Renal cortical epithelial cell (primary cell): ENCODE measurements at places on chromosomes 4 and X. TPM values are rescaled to one million over a fixed set of nuclear protein-coding genes. Genes with fewer than 3 reads are reported as not detected.

DNA sequence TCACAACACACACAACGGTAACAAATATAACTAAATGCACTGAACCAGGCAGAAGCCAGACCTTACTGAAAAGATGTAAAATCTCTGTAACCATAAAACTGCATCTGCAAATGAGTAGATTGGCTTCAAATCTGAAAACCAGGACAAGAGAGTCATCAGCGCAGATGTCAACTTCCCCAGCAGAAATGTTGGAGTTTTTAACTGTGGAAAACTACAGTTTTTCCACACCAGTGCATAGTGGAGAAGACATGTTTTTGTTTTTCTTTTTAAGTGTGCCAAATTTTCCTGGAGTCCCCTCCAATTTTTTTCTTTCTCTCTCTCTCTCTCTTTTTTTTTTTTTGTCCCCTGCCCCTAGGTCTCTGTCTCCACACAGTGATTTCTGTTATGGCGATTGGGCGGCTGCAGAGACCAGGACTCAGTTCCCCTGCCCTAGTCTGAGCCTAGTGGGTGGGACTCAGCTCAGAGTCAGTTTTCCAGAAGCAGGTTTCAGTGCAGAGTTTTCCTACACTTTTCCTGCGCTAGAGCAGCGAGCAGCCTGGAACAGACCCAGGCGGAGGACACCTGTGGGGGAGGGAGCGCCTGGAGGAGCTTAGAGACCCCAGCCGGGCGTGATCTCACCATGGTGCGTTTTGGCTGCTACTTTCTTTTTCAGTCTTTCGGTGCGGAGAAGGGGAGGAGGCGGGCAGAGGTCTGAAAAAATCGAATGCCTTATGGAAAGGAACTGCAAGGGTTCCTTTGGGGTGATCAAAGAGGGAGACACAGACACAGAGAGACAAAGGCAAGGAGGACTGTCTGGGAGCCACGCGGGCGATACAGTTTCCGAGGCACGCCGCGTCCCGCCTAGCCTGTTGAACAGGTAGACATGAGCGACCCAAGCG, at the start of gene GUCY1A1:
TSS of gene GUCY1A1 (plus strand) at position 505 of the 878 bp plus-strand sequence. CDS start 30,020 bp downstream, outside the sequence.
- peak; percentile 20 for DNase-seq

DNA sequence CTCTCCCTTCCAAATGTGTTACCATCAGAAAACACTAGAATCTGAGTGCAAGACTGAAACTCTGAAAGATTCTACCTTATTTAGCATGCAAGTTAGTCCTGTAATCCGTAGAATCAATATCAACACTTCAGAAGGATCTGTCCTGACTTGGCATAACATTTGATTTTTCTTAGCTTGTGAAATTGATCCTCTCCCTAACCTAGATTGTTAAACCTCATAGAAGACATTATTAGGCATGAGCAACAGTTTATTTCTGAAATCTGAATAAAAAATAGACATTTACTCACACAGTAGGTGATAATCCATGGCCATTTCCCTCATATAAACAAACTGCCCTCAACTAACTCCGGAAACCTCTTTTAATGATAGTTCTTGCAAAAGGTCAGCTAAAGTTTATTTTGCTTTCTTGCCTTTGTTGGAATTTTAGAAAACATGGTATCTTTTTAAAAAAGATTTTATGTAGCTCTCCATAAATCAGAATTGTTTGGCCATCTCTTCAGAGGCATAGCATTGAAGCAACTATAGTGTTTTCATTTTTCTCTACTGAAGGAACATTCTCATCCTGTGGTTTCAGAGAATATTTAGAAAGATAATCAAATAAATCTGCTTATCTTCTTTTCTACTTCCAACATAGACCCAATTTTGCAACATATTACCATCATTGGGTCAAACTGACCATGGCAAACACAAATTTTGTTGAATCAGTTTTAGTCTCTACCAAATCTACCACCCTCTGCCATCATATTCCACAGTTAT, 38.5 kb upstream of the PDLIM5 start:
- DNase-seq = no peak

DNA sequence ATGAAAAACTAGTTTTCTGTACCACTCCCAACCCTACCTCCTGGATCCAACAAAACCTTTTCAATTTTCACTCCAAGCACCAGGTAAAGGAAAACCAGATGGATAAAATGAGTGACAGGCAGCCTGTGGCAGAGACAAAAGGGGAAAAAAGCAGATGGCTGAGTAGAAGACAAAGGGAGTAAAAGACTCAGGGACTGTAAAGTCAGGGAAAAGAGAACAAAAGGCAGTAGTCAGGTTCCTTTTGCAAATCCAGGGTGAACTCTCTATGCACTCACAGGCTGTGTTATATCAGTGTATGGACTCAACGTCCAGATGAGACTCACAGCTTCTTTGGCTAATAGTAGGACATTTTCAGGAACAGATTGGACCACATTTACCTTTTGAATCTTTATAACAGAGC, 54.2 kb downstream of the QRFPR start:
- no peak for DNase-seq

DUSP9 gene
- total RNA-seq = 1.1 TPM in 1 of 2 replicates, not detected in the other

GAGE12F gene
- total RNA-seq = not detected in 2 replicates

EPGN gene
- 5.3 and 22.7 TPM in 2 replicates for total RNA-seq

- no peak for DNase-seq
Observed at GRCh38 chrX:103498786-103499185, 20.5 kb downstream of the RAB40A start.

- no peak for DNase-seq
Observed at GRCh38 chr4:173318240-173318639, 15.9 kb downstream of the HMGB2 start.

DNA sequence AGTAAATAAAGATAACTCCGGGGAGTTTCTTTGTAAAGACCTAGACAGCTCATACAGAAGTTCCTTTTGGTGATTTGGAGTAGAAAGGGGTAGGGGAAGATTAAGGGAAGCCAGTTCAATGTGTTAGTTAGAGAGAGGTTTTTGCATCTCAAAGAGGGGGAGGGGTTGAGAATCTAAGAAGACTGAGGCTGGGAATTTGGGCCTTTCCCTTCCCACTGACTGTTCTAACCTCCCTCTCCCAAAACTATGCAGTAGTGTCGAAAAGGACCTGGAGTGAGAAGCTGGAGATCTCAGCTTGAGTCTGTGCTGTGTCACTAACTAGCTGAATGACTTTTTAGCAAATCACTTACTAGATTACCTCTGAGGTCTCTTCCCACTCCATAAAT, 55.7 kb upstream of the CCDC160 start:
- DNase-seq = no peak

PABPC1L2B gene
- not detected in 2 replicates for total RNA-seq

DNA sequence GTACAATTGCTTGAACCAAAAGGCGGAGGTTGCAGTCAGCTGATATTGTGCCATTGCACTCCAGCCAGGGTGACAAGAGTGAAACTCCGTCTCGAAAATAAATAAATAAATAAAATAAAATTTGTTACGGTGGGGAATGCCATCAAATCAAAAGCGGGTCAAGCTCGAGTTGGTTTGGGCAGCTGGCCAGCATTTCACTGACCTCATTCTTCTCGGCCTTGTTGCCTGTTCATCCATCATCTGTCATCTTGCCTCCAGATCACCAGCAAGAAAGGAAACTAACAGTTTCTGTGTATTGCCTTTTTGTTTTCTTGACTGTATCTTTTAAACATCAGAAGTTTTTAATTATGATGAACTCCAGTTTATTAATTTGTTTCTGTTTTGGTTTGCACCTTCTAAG, 31.5 kb upstream of the KLHL2 start:
- peak; percentile 51 for DNase-seq

DNA sequence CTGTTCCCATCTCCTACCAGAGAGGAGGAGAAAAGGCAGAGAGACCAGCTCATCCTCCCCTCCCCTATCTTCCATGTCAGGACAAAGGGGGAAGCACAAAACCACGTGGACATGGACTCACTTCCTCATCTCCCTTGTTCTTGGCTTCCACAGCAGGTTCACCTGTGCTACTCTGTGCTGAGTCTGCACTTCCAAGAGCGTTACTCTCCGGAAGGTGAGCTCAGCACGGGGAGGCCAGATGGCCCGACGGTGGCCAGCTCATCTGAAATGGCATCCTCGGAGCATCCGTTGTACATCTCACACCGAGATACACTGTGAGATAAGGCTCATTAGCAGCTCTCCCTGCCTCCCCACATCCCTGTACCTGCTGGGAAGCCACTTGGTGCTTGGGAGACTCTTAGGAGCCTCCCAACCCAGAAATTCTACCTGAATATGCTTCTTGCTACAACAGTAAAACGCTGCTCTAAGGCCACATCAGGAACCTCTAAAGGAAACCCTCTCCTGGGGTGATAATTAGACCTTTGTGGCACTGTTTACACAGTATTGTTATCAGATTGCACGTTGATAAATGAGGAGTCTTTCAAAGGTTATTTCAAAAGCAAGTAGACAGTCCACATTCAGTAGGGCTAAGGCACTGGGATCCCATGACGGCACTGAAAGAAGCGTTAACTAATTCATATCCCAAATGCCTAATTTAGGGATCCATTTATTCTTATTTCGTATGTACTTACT, 19.4 kb downstream of the LGI2 start:
- DNase-seq = no peak

GAGE12H gene
- not detected in 2 replicates for total RNA-seq

DNA sequence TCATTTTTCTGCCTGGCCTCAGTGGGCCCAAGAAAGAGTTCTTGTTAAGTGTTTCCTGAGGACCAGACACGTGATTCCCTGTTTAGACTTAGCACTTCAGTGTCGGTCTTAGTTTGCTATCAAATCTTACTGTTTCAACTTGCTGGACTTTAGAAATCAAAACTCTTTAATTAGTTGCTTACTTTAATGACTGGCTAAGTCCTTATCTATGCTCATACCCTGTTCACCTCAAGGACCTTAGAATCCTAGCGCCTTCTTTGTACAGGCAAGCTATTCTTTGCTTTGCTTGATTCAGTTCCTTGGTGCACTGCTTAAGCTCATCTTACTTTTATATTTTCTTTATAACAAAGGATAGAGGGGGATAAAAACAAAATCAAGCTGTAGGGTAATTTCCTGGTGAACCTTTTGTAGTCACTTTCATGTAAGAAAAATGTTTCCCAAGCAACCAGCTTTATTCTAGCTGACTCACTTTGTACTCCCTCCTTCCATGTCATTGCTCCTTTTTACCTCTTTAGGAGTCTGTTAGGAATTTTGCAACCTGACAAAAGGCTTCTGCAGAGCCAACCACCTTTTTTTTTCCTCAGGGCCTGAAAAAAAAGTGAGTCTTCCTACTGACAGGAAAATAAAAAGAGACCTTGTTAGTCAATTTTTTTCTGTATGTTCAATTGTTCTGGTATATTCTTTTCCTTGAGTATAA, 14.7 kb downstream of the WDR44 start:
- DNase-seq = peak; percentile 87

DNA sequence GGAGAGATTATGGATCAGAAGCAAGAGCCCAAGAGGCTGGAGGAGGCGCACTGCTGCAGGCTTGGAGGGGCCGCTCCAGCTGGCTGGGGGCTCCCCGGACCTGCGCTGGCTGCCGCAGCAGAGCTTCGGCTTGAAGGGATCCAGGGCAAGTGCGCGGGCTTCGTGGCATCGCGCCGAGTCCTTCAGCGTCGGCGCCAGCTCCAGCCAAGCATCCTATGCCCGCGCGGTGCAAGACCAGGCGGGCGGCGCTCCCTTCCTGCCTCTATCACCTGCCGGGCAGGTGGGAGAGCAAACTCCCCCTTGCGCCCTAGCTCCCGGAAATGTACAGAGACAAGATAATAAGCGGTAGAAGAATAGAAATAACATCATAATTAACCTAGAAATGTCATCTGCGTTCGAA, 10.5 kb upstream of the UCP1 start:
- no peak for DNase-seq

ANOS1 gene
- 1.9 TPM in 2 replicates for total RNA-seq

- no peak for DNase-seq
Observed at GRCh38 chr4:8245884-8246833, 23.4 kb upstream of the HTRA3 start.

DNA sequence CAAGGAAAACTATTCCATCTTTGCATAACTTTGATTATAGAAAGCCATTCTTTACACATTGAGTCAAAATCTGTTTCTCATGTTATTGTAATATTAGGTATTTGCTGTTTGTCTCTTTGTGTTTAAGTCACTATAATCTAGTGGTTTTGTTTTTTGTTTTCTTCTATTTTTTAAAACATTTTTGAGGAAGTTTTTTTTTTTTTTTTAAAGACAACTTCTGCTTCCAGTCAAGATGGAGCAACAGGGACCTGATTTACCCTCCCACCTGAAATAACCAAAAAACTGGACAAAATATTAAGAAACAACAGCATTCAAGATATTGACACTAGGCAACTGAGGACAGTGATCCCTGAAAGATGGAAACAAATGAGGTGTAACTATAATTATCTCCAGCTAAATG, 18.4 kb upstream of the NSUN7 start:
- no peak for DNase-seq

GRCh38 chrX:41350150-41350975, 16.4 kb downstream of the DDX3X start:
- no peak for DNase-seq
